ENCODE measurements at places on chromosomes 13 and 19. TPM values are rescaled to one million over a fixed set of nuclear protein-coding genes. Genes with fewer than 3 reads are reported as not detected.

- no peak overlapping the region for H3K4me3 ChIP-seq
- H3K36me3 ChIP-seq = no peaks in the 10 kb centered on the region
- no peaks in the 10 kb centered on the region for H3K27me3 ChIP-seq
- DNase-seq = no peak
Measured at GRCh38 chr19:23795462-23795861, 36.8 kb upstream of the ZNF681 start.

GRCh38 chr19:23481043-23481442 is 85.8 kb upstream of the ZNF91 start:
- DNase-seq = no peak
- no peaks in the 10 kb centered on the region for H3K36me3 ChIP-seq
- H3K4me1 ChIP-seq = no peaks in the 10 kb centered on the region
- no peak overlapping the region for H3K4me3 ChIP-seq
- H3K27me3 ChIP-seq = no peaks in the 10 kb centered on the region

Gene ITGBL1
- not detected for total RNA-seq

DNA sequence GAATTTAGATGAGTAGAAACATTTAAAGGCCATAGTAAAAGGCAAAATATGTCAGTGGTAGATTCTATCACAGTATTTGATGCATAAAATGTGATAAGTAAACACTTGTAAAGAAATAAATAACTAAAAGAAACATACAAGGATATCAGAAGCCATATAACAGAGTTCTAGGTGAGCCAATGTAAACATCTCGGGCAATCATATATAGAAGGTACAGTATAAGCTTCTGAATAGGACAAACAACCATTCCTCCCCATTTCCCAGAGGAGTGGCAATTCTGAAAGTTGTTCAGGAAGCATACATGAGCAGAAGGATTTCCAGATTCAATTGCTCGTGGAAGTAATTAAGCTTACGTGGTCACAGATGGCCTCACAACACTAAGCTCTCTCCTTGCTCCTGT is 267.3 kb downstream of the LHFPL6 start:
- DNase-seq = no peak
- no peaks in the 10 kb centered on the region for H3K36me3 ChIP-seq
- no peaks in the 10 kb centered on the region for H3K4me1 ChIP-seq

DNA sequence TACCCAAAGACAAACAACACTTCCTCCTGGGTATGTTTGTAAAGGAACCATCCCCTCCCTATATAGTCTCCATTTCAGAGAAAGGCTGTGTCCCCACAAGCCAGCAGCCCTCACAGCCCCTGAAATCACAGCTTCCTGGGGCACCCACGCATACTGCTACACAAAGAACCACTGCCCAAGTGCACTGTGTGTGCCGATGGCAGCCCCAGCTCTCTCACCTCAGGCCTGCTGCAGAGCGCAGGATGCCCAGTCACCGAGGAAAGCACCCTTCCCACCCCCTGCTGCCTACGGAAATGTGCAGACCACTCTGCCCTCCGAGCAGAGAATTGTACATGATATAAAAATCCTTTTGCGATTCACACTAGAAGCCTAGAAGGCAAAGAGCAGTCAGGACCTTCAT is 39.4 kb downstream of the SOHLH2 start:
- no peak overlapping the region for H3K27ac ChIP-seq
- H3K27me3 ChIP-seq = no peaks in the 10 kb centered on the region
- no peak for DNase-seq
- H3K36me3 ChIP-seq = no peaks in the 10 kb centered on the region
- H3K4me1 ChIP-seq = no peaks in the 10 kb centered on the region

DNA sequence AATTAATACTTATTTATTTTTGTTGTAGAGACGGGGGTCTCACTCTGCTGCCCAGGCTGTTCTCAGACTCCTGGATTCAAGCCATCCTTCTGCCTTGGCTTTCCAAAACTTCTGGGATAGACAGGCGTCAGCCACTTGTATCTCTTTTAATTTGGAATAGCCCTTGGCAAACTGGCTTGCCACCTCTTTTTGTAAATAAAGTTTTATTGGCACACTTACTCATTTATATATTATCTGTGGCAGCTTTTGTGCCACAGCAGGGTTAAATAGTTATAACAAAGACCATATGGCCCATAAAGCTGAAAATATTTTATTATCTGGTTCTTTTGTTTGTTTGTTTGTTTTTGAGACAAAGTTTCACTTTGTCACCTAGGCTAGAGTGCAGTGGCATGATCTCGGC is 30.5 kb downstream of the BBC3 start:
- DNase-seq = no peak
- H3K27me3 ChIP-seq = no peaks in the 10 kb centered on the region
- H3K4me3 ChIP-seq = no peak overlapping the region
- H3K27ac ChIP-seq = no peak overlapping the region
- peaks cover 53% of the 10 kb centered on the region for H3K36me3 ChIP-seq

- peaks cover 30% of the 10 kb centered on the region for H3K4me1 ChIP-seq
- no peaks in the 10 kb centered on the region for H3K27me3 ChIP-seq
- H3K27ac ChIP-seq = no peak overlapping the region
- H3K4me3 ChIP-seq = no peak overlapping the region
- DNase-seq = no peak
Measured at GRCh38 chr13:98983182-98983581, 5.3 kb upstream of the DOCK9 start.

DNA sequence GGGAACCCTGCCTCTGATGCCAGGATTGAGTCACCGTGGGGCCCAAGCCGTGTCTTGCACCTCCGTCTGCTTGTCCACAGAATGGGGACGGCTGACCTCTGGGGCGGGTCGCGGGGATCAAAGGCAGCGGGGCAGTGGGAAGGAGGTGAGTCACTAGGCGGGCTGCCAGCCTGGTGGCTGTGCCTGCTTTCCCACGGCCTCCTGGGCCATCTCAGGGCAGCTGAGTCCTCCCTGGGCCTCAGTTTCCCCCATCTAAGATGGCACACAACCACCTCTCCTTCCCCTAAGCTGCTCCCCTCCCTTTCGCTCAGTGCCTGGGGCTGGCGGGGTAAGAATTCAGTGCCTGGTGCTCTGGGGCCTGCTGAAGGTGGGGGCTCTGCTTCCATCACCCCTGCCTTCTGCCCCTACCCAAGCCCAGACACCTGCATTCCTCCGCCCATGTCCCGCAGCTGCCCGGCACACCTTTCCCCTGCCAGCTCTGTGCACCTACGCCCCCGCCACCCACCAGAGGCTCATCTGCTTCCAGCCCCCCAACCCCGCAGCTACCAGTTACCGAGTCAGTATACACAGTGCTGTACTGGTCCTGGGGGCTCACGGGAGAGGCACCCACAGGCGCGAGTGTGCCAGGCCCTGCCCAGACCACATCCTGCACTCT is 3.5 kb downstream of the MKNK2 start:
- peak overlapping the region; percentile 26 for H3K4me3 ChIP-seq
- peak overlapping the region; percentile 15 for H3K27ac ChIP-seq
- peak; percentile 67 for DNase-seq
- H3K4me1 ChIP-seq = peaks cover 33% of the 10 kb centered on the region
- peaks cover 23% of the 10 kb centered on the region for H3K36me3 ChIP-seq
